Fibroblast of skin of left biceps (primary cell): ENCODE measurements at places on chromosomes 5 and 9.

- DNase-seq: no peak
Observed at GRCh38 chr5:52710972-52711596, 76.6 kb upstream of the ITGA1 start.

DNA sequence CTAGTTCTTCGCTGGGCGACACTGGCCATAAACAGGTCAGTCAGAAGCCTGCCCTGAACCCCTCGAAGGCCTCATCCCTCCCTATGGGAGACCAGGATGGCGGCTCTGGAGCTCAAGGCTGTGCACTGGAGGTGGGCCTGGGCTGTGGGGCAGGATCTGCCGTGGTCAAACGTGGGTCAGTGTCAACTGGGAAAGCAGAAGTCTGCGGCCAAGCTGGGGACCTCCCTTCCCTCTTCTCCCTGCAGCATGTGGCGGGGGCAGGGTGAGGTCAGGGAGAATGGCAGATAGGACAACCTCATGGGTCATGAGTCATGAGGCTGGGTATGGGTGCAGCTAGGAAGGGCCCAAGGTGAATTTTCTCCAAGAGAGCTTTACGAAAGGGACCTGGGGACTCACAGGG, 132.9 kb downstream of the RXRA start:
- DNase-seq: no peak

DNA sequence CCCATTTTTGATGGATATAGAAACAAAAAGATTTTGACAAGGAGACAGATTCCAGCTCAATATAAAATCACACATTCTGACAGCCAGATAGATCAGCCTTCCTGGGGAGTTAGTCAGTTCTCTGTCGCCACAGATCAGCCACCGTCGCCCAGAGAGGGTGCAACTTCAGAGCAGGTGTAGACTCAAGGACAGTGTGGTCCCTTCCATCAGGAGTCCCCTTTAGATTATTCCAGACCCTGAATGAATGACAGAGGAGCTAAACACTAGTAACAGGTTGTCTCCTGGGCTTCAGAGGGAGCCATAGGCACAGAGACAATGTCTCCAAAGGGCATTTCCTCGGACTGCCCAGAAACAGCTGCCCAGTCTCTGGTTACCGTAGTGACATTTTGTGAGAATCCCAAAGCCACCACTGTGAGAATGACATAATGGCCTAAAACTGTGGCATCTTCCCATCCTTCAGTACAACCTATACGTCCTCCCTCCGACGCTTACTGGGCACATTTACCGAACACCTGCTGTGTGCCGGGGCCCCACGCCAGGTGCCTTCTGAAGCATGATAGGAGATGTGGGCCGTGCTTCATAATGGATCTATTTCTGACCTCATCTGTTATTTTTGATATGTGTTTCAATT, 47.4 kb upstream of the SLC2A8 start:
- no peak for DNase-seq

DNA sequence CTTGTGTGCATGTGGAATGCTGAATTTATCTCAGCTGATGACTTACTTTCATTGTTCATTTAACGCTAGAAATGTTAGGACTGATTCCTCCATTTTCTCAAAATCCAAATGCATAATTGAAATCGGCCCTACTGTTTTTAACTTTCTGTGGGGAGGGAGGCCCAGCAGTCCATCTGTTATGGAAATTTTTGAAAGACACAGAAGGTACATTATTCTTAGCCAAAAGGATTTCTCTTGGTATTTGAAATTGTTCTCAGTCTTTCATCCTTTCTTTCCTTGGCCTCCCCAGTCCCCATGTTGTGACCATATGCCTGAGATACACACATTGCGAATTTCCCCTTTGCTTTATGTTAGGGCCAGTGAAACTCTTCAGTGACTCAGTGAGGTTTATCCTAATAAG, 549.9 kb downstream of the IRX1 start:
- DNase-seq: no peak

- no peak for DNase-seq
Observed at GRCh38 chr9:131027872-131028179, 18.9 kb downstream of the LAMC3 start.

GRCh38 chr5:58925627-58926540, 343.0 kb downstream of the RAB3C start:
- DNase-seq: no peak

DNA sequence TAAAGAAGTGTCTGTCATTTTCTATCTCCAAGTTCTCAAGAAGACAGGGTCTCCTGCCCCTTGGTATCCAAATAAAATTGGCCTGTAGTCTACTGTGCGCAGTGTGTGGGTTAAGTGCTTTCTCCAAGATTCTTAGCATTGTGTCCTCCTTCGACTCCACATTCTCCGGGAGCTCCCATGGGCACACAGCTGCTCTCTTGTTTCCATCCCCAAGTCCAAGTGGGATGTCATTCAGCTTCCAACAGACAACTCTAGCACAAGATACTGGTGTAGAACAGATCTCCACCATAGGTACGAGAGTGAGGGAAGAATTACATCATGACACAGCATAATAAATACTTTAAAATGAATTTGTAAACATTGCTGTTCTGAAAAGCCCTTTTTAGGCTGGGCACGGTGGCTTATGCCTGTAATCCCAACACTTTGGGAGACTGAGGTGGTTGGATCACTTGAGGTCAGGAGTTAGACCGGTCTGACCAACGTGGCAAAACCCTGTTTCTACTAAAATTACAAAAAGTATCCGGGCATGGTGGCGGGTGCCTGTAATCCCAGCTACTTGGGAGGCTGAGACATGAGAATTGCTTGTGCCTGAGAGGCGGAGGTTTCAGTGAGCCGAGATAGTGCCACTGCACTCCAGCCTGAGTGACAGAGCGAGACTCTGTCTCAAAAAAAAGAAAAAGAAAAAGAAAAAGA, 196.2 kb downstream of the C9orf152 start:
- no peak for DNase-seq

DNA sequence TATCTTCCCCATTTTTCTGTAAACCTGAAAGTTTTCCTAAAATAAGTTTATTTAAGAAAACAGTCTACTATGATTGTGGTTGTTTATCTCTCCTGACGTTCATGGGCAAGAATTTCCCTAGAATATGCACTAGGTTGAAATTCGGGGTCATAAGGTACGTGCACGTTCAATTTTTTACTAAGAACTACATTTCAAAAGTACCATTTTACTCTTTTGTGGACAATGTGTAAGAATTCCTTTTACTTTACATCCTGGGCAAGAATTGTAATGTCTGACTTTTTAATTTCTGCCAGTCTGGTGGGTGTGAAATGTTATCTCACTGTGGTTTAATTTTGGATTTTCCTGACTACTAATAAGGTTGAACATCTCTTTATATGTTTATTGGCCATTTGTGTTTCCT, 12.4 kb downstream of the IL5 start:
- no peak for DNase-seq

DNA sequence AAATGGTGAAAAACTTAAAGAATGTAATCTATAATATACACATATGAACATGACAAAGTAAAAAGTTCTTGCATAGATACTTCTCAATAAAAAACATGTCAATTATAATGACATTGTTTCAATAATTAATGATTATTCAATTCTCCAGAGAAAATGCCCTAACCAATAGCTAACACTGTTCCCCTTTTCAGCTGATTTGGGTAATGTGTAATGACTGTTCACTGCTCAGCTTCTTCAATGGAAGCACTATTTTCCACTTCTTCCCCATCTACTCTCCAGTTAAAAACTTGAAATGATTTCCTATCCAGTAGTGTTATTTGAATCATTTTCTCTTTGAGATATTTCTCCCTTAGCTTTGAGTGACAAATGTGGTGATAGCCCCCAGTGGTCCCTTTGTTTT, 62.3 kb downstream of the CEP120 start:
- DNase-seq: no peak

GRCh38 chr5:125835293-125836172, 587.7 kb upstream of the GRAMD2B start:
- DNase-seq: no peak

- DNase-seq: no peak
Observed at GRCh38 chr5:128002425-128002824, 81.1 kb upstream of the SLC12A2 start.

- DNase-seq: no peak
Observed at GRCh38 chr5:134477462-134478245, 47.8 kb upstream of the JADE2 start.

- no peak for DNase-seq
Observed at GRCh38 chr5:172550096-172550765, 90.8 kb upstream of the NEURL1B start.

DNA sequence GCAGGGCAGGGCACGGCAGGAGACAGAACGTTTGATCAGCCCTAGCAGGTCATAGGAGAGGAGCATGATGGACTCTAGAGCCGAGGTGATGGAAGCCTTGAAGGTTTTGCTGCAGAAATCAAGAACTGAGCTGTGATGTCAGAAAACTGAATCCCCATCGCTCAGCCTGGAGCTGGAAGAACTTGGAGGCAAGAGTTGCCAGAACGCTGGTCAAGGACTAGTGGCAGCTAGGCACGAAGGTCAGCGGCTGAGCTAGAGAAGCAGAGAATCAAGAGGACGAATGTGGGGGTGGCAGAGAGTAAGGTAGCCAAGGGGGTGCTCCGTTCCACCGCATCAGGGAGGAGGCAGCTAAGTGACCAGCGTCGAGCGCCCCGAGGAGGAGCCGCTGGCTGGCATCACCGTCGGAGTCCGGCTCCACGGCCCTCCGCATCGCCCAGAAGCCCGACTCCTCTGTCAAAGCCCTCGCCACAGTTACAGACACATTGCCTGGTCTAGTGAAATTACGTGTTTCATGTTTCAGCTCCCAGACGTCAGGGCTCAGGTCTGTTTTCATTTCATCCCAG, 1.2 kb upstream of the GALNT10 start:
- no peak for DNase-seq

GRCh38 chr9:124003636-124004349, 7.8 kb upstream of the LHX2 start:
- no peak for DNase-seq

- no peak for DNase-seq
Observed at GRCh38 chr5:6907320-6907918, 194.2 kb downstream of the TENT4A start.

DNA sequence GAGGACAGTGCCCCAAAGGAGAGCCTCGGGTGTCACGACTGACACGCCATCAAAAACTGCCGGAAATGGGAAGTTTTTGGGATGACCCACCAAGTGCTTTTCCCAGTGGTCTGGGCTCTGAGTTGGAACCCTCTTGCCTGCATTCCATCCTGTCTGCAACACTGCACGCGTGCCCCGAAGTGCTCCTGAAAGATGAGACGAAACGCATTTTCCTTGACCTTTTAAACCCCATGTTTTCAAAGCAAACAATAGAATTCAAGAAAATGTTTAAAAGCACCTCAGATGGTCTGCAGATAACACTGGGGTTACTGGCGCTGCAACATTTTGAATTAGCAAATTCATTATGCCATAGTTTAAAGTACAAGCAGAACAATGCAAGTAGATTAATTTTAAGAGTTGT, 92.9 kb downstream of the ANKRD18A start:
- DNase-seq: no peak

DNA sequence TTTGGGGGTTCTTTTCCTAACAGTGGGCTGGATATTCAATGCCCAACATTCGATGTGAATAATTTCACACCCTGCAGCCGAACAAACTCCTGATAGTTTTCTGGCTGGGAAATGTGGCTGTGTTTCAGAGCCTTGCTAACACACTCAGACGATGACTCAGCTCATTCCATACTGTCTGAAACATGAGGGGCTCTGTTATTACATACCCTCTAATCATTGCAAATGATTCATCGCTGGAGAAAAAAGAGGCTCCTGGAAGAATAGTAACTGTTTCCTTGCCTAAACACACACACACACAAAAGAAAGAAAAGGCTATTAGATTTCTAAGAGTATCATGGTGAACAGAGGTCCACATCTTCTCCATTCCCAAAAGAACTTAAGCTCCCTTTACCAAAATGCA, 75.8 kb downstream of the OXCT1 start:
- peak; percentile 94 for DNase-seq

DNA sequence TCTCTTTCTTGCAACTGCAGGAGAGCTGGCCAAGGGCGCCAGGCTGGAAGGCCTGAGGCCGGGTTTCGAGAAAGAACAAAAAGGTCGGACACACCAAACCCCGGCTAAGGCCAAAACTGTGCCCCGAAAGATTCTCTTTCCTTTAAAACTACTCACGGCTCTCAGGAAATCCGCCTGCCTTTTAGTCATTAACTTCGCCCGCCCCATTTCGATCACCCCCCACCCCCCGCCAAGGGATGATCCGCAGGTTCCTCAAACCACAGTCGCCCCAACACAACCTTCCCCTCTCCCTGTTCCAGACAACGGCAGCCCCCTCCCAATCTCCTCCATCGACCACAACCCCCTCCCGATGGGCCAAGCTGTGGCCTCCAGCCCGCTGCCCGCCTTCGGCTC, 536 bp downstream of the FEM1C start:
- no peak for DNase-seq
